ENCODE measurements at places on chromosomes 3 and 15.
A peak's percentile ranks its signal among the peaks of the same experiment; 100 is the strongest.

GRCh38 chr3:171812811-171813210 lies 2.5 kb upstream of the PLD1 start:
- peak; percentile 28 for DNase-seq

- peak; percentile 3 for DNase-seq
Observed at GRCh38 chr3:29279286-29279685, 1.6 kb upstream of the RBMS3 start.

GRCh38 chr3:101803173-101803782 lies 24.3 kb downstream of the NXPE3 start:
- DNase-seq = peak; percentile 86

- no peak for DNase-seq
Observed at GRCh38 chr3:30913176-30913575, 18.7 kb upstream of the GADL1 start.

DNA sequence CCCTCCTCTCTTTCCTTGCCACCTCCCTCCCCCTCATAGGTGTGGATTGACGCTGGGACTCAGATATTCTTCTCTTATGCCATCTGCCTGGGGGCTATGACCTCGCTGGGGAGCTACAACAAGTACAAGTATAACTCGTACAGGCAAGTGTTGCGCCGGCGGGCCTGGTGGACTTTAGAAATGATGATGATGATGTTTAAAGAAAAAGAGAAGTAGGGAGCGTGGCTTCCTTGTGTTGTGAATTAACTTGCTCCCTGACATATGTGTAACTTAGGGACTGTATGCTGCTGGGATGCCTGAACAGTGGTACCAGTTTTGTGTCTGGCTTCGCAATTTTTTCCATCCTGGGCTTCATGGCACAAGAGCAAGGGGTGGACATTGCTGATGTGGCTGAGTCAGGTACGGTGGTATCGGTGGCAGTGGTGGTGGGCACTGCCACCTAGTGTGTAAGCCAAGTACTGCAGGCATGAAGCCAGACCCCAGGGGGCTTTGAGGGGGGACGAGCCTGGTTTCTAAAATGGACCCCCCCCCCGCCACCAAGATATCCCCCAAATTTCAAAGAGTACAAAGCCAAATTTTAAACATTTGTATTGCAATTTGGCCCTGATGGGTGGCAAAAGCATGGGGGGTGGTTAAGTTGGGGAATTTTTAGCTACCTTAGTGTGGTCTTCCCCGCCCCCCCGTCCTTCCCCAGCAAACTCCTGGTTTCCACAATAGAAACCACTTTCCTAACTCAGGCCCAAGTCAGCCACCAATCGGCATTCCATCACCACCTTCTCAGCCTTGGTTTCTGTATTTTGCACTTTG lies 65.6 kb downstream of the SLC6A6 start:
- DNase-seq = peak; percentile 31

- DNase-seq = no peak
Observed at GRCh38 chr3:48244461-48244860, 3.6 kb downstream of the ZNF589 start.

DNA sequence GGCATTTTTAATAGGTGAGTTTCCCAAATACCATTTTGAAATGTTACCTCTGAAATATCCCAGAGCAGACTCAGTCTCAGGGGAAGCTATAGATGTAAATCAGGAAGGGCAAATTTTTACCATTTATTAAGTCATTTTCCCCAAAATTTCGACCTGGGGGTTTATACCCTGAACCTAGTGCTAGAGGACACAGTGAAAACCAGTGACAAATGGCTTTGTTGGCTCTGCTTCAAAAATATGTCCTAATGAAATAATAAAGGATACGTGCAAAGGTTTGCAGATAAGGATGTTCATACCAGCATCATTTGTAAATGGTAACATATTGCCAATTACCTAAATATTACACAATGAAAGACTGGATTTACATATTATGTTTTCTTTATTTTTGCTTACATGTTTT lies 546.7 kb upstream of the ADAMTS9 start:
- no peak for DNase-seq

DNA sequence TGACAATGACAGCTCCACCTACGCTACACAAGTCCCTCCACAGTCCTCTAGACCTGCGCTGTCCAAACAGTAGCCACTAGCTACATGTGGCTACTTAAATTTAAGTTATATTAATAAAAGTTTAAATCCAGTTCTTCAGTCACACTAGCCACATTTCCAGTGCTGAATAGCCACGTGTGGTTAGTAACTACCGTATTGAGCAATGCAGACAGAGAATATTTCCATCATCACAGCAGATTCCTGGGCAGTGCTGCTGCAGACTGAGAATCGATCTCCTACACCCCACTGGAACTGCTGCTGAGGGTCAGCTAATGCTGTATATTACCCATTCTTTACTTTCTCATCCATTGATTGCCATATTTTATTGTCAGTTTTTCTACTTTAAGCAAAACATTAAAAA lies 40.9 kb downstream of the HDC start:
- DNase-seq = no peak

DNA sequence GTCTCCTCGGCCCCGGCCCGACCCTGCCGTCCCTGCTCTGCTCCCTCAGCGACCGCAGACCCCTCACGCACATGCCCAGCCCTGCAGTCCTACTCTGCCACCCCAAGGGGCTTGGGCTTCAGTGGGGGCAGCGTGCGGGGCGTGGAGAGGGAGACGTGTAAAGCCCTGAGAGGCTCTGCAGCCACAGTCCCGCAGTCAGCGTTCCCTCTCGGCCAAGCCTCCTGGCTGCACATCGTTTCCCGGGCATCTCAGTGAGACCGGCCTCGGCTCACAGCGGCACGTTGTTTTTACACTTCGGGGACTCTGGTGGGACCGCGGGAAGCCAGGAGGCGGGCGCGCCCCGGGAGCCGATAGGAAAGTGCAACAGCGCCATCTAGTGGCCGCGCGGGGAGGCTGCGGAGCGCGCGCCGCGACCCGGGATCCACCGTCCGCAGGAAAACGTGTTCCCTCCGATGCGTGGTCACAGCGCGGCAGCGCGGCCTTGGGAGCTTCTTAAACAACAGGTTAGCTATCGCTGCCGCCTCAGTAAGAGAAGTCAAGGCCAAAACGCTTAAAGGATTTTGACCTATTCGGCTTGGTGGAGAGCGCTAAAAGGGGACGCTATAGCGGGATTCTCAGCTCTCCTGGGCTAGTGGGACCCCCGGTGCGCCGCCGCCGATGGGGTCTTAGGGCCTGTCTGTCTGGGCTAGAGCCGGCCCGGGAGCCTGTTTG lies 226.8 kb upstream of the IGF1R start:
- DNase-seq = peak; percentile 46

GRCh38 chr15:98455904-98456303 lies 192.4 kb upstream of the IGF1R start:
- no peak for DNase-seq

DNA sequence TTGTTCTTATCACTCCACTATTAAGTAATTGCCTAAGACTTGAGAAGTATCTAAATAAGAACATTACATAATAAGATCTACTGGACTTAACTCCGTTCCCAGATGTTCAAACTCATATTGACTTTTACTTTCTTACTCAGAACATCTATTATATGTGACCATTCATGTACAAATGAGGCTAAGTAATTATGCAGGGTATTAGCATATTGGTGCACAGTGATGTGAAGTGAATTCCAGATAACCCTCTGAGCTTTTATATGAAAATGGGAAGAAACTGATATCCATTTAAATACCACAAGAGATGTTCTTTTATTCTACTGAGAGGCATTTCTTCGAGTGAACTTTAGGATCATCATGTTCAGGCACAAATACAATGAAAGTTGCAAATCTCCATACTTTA lies 135.7 kb downstream of the ZPLD1 start:
- no peak for DNase-seq

- no peak for DNase-seq
Observed at GRCh38 chr15:67605871-67606270, 63.4 kb downstream of the MAP2K5 start.

DNA sequence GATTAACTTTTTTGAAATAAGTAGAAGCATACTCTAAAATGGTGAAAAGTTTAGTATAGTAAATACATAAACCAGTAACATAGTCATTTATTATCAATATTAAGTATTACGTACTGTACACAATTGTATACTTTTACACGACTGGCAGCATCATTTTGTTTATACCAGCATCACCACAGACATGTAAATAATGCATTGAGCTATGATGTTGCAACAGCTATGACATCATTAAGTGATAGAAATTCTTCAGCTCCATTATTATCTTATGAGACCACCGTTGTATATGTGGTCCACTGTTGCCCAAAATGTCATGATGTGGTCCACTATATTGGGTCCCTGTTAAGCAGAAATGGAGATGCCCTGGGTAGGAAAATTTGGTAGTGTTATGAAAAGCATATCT lies 51.3 kb downstream of the DRD3 start:
- DNase-seq = no peak

GRCh38 chr3:123104550-123104949 lies 37.7 kb downstream of the PDIA5 start:
- DNase-seq = no peak

DNA sequence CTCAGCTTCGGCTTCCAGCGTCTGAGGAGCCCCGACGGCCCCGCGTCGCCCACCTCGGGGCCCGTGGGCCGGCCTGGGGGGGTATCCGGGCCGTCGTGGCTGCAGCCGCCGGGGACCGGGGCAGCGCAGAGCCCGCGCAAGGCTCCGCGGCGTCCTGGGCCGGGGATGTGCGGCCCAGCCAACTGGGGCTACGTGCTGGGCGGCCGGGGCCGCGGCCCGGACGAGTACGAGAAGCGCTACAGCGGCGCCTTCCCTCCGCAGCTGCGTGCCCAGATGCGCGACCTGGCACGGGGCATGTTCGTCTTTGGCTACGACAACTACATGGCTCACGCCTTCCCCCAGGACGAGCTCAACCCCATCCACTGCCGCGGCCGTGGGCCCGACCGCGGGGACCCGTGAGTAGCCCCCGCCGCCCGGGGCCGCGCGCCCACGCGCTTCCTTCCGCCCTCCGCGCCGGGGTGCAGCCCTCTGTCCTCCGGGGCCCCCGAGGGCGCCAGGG lies 462 bp downstream of the EDEM1 start:
- DNase-seq = peak; percentile 77

DNA sequence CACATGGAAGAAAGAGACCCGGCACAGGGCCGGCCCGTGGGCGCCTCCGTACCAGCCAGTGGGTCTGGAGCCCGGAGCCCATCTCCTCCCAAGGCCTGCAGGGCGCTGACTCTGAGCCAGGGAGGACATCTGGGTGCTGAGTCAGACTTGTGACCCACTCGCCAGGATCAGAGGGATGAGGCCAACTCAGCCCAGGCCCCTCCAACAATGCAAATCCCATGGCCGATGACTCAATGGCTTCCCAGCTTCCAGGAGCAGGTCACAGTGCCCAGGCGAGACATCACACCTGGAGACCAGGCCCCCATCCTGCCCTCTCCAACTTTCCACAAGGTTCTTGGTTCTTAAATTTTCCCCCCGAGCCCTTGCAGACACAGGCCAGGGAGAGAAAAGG lies 95.1 kb downstream of the LRIG1 start:
- DNase-seq = no peak

- DNase-seq = no peak
Observed at GRCh38 chr3:106281221-106281620, 412.4 kb upstream of the CBLB start.
